ENCODE measurements at places on chromosomes 3 and 15.

DNA sequence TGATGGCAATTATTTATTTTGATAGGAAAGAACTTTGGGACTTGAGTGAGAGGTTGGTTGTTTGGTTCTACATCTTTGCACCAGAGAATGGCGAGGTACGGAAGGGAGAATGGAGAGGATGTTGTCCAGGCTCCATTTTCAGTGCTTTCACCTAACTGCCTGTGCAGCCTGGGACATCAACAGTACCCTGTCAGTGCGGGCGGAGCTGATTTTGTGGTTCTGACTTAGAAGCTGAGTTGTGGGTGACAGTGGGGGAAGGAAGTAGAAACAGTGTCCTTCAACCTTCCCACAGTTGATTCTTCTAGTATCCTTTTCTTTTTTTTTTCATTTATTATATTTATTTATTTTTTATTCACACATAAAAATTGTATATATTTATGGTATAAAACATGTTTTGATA, 95.3 kb downstream of the TIGIT start:
- DNase-seq: no peak

GRCh38 chr15:63172851-63173451, 15.7 kb upstream of the RPS27L start:
- no peak for DNase-seq

- no peak for DNase-seq
Measured at GRCh38 chr15:76449455-76449854, 112.9 kb downstream of the ISL2 start.

DNA sequence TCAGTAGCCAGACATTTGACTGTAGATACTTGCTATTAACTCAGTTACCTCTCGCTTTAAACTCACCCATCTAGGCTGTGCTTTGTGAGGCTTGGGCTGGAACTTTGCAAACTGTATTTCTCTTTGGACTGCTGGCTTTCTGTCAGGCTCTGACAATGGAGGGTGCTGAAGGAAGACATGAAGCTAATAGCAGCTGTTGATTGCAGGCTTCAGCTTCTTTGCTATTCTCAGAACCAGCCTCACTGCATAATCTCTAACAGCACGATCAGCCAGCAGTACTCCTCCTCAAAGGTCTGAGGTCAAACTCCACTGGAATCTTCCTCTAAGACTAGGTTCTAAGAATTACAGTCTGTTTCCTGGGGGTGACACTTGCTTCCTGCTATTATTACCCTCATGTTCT, 295.6 kb downstream of the ZBBX start:
- no peak for DNase-seq

DNA sequence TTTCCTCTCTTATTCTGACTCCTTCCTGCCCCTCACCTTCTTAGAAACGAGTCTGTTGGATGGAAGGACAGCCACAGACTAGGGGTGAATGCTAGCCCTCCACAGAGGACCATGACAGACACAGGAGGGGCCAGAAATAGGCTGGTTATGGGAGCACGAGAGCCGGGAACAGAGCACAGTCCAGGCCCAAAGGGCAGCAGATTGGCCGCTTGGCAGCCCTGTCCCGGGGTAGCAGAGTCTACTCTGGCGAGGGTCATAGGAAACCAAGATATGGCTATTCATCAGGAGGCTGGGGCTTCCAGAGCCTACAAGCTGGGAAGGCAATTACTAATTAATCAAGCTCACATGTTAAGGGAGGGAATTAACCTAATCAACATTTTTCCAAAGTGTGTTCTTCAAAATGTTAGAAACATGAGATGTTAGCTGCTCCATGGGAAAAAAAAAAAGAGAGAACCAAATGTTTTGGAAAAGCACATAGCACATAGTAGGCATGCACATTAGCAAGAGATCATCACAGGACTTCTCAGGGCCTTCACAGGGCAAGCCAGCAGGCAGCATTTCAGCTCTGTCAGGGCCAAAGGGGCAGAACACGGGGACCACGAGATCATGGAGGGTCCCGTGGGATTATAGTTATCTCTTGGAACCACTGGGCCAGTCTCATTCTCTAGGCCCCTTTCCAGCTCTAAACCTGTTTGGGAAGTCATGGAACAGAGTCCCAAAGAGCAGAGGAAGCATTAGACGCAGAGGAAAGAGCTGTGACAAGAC, 13.3 kb downstream of the SEMA3G start:
- DNase-seq: no peak

DNA sequence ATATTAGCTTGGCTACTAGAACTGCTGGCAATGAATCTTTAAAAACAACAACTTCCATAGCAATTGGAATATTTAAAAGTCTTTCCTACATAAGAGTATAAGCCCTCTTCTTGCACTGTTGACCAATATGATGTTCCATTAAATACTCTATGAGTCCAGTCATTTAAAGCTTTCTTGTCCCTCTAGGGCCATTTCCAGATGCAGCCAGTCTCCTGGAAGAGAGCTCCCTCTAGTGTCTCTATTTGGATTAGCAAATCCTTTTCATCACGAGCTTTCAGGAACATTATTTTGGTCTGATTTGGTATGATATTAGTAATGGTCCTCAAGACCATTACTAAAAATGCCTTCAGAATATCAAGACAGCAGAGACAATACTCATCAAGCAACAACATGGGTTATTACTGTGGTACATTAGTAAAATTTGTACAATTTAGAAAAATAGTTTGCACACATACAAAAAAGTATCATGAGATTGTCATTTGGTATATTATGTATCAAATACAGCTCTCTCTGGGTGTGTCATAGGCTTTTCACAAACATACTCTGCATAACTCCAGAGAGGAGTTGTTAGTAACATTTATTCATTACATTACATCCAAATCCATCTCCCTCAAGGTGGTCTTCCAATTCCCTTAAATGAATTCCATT, 101.3 kb downstream of the DPH6 start:
- DNase-seq: no peak

- no peak for DNase-seq
Measured at GRCh38 chr3:170680593-170680992, 94.7 kb upstream of the SLC7A14 start.

- DNase-seq: no peak
Measured at GRCh38 chr15:39642011-39642640, 61.2 kb downstream of the THBS1 start.

- DNase-seq: no peak
Measured at GRCh38 chr3:141439589-141439988, 47.2 kb upstream of the RASA2 start.

- no peak for DNase-seq
Measured at GRCh38 chr15:73442421-73442820, 543 bp upstream of the REC114 start.

DNA sequence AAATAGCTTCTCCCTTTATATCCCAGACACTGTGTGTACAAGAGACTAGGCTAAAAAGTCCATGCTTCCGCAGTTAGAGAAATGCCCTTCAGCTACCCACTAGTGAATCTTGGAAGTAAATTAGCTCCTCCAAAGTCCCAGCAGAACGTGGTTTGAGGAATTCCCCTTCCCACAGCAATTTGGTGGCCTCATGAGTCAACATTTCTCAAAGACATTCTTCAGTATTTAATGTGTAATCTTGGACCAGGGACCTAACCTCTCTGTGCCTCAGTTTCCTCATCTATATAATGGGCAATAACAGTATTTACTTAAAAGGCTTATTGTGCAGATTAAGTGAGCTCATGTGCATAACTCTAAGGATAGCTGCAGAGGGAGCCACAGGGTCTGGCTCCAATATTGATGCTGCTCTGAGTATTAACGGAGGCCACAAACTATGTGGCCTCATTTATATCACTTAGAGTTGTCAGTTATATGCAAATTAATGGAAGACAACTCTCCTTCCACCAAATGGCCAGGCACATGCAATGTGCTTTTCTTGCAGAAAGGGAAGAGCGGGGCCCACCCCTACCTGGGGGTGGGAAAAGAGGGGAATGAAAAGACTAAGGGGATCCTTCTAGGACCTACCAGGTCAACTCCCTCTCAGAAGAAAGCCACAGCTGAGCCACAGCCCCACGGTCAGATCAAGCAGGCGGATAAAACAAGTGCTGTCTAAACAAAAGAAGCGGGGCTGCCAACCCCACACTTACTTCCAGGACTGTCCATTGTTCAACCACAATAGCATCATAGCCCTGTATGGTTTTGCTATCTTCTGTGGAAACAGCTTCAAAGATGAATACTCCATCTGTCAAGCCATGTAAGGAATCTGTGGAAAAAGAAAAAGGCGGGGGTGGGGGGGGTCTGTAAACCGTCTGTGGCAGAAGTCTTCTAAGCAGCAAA, 92.4 kb downstream of the OXNAD1 start:
- no peak for DNase-seq

DNA sequence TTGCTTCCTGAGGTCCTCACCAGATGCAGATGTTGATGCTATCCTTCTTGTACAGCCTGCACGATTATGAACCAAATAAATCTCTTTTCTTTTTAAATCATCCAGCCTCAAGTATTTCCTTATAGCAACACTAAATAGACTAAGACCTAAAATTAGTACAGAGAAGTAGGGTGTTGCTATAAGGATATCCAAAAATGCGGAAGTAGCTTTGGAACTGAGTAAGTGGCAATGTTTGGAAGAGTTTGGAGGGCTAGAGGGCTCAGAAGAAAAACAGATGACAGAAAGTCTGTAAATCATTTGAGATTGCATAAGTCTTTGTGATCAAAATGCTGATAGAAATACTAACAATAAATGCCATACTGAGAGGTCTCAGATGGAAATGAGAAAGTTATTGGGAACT, 894.9 kb downstream of the DIPK2A start:
- DNase-seq: no peak

- DNase-seq: no peak
Measured at GRCh38 chr3:165463531-165463930, 267.3 kb upstream of the SLITRK3 start.

- DNase-seq: no peak
Measured at GRCh38 chr3:171535133-171535532, 74.9 kb upstream of the TNIK start.

- no peak for DNase-seq
Measured at GRCh38 chr3:36418296-36418695, 38.0 kb downstream of the STAC start.

DNA sequence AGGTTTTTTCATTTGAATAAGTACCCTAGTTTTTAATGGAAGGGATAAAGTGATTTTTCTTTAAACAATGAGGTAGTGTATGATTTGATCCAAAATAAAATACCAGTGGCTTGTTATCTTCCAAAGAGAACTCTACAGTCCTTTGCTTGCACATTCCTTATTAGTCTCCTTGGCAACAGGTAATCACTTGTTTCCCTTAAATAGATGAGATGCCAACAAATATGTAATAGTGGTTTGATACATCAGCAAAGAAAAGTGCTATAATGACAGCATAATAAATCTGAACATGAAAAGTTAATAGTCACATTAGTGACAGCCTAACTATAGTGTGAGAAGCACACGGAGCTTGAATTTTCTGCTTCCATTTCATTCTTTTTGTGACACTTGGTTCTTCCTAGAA, 360.2 kb downstream of the ZNF385D start:
- DNase-seq: no peak

DNA sequence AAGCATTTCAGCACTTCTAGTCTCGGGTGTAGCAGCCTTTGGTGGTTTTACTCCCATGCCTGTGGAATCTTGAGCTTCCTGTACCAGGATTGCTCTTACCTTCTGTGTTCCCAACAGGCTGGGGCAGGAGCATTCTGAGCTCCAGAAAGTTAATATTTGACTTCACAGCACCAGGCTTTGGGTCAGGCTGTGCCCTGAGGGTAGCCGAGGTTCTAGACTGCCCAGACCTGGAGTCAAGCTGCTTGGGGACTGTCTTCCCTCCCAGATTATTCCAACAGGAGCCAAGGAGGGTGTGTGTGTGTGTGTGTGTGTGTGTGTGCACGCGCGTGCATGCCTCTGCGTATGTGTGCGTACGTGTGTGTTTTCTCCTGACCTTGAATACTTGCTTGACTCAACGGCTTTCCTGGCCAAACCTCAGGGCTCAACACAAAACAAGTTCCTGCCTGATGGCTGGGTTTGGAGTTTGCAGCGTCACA, 94.8 kb downstream of the FLNB start:
- no peak for DNase-seq

DNA sequence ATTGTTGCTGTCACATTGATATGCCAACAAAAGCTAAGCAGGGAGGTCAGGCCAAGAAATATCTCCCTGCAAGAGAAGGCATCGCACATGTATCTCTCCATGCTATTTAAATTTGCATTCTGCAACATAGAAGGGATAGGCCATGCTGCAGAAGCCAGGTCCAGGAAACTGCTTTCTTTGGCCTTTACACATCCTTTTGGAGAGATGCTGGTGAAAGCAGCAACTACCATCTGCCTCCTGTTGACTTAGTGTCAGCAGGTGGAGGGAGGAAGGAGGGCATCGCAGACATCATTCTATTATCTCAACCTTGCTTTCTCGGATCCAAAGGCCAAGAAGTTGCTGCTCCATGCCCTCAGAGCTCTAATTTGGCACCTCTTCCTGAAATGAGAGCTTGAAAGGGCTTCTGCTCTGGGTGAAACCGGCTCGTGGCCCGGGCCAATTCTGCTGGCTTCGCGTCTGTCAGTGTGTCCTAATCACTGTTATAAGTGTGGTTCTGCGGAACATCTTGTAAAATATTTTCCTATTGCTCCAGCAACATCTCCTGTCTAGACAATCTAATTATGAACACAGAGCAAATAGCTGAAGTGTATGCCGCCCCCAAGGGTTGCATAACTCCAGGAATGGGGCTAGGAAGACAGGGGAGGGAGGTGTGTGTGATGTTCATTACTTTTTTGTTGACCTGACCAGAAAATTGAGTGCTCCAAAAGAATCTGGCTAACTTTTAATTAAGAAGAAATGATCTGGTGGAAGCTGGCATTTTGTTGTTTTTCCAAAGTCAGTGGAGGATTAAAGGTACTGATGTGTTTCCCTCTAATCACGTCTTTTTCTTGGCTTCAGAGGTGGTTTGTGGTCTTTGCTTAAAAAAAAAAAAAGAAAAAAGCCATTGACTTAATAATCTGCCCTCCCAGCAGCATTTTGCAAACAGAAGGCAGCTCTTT, 89.1 kb downstream of the TPRG1 start:
- no peak for DNase-seq

- DNase-seq: no peak
Measured at GRCh38 chr3:138326866-138327595, 2.6 kb downstream of the NME9 start.

DNA sequence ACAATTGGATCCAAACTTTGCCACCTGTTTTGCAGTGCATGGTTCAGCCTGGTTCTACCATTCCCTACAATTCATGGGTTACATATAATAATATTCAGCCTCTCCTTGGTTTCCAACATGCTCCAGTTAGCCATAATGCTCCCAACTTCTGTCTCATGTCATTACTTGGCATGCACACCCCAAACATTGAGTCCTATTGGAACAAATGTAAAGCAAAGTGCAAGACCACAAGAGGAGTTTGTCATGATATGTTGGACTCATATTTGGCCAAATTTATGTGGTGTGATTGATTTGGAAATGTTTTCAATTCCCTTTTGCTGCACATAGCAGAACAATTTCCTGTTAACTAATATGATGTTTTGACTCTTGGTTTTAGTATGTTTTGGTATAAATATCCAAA, 50.2 kb downstream of the KCNAB1 start:
- no peak for DNase-seq

- DNase-seq: no peak
Measured at GRCh38 chr3:178140531-178141304, 395.5 kb upstream of the KCNMB2 start.

DNA sequence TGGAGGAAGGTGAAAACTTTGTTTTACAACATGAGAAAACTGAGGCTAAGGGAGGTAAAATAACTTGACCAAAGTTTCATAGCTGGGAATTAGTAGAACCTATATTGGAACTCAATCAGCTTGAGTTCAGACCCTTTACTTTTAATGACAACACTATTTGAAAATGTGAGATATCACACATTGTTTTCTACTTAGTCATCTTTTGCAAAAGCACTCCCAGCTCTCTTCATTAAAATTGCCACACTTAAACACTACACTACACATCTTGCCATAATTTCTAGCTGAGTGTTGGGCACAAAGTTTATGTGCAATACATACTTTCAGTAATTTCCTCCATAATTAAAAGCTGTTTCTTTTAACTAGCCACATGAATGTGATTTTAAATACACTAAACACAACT, 230.4 kb upstream of the DCBLD2 start:
- no peak for DNase-seq

All from dorsolateral prefrontal cortex (tissue), 122 donors.